ENCODE measurements at places on chromosomes 7 and 10.
A peak's percentile ranks its signal among the peaks of the same experiment; 100 is the strongest.

GRCh38 chr7:51311166-51311565 lies 5.4 kb downstream of the COBL start:
- H3K27me3 ChIP-seq = no peaks in the 10 kb centered on the region
- no peak overlapping the region for H3K27ac ChIP-seq
- no peak for DNase-seq
- peaks cover 21% of the 10 kb centered on the region for H3K36me3 ChIP-seq
- peaks cover 26% of the 10 kb centered on the region for H3K4me1 ChIP-seq
- H3K4me3 ChIP-seq = no peak overlapping the region

GRCh38 chr10:30455816-30456215 lies 21.8 kb downstream of the MAP3K8 start:
- no peak overlapping the region for H3K4me3 ChIP-seq
- H3K4me1 ChIP-seq = no peaks in the 10 kb centered on the region
- peaks cover 24% of the 10 kb centered on the region for H3K36me3 ChIP-seq

DNA sequence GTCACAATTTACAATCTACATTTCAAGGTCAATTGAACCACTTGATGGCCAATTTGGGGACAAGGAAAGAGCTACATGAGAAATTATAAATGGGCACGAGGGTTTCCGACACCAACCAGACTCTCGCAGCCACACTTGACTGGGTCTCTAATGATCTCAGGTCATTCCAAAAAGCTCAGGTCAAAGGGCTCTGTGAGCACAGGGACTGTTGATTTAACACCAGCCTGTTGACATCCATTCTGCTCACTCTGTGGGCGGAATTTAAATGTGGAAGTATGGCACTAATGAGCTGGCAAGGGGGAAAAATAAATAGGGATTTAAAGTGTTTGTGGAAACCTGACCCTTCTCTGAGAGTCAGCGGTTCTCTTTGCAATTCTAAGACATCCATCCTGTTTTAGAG lies 810.7 kb upstream of the AUTS2 start:
- no peaks in the 10 kb centered on the region for H3K4me1 ChIP-seq
- H3K4me3 ChIP-seq = no peak overlapping the region
- H3K27me3 ChIP-seq = no peaks in the 10 kb centered on the region
- H3K27ac ChIP-seq = no peak overlapping the region
- no peak for DNase-seq
- H3K36me3 ChIP-seq = peaks cover 6% of the 10 kb centered on the region

DNA sequence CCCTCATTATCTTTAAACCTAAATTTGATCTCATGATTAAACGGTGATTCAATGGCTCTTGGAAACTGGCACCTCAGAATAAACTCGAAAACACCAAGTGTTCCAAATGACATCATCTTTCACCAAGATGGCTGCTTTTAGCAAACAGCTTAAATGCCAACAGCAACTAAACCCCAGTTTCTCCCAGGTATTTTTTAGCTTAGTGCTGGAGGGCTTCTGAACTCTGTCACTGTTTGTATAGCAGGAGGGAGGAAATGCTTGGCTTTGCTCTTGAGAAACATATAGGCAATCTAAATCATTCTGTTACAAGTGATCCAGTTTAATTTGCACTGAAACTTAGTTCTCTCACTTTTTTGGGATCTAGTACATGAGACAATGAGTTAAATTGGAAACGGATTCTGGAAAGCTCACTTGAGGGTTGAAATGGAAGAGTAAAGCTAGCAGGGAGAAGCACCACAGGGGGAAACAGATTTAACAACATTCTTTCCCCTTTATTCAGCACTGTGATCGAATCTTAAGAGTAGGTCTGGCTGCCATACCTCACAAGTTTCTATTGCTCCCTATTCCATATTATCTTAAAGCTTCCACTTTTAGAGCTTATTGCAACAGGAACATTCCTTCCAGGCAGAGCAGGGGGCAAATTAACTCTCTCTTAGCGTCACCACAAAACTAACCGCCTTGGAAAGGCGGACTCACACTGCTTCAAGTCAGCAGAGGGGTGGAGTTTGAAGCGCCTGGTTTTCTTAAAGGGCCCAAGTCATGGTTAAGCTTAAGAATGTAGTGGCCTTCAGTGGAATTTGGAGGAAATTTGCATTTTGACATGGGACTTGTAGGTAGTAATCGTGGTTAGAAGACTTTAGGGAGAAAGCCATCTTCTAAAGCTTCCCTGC lies 1.8 kb upstream of the CCDC6 start:
- H3K4me1 ChIP-seq = peaks cover 44% of the 10 kb centered on the region
- H3K27ac ChIP-seq = peak overlapping the region; percentile 89
- peak overlapping the region; percentile 97 for H3K4me3 ChIP-seq
- peaks cover 42% of the 10 kb centered on the region for H3K36me3 ChIP-seq

DNA sequence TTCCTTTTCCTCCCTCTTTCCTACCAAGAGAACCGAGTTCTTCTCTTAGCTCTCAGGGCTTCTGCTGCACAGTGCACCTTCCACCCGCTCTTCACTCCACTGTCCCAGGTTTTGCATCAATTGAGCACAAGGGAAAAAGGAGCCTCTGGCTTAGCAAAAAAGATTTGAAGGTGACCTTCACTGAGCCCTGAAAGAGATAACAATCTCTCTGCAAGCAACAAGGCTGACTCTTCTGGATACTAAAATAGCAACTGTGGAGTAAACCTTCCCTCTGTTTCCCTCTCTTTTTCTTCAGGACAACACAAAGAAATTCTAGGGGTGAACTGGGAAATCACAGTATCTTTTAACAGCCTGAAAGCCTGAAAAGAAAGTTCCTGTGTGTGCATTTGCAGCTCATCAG lies 354.7 kb upstream of the PODXL start:
- no peak overlapping the region for H3K4me3 ChIP-seq
- H3K27me3 ChIP-seq = peaks cover 76% of the 10 kb centered on the region
- DNase-seq = no peak
- H3K4me1 ChIP-seq = no peaks in the 10 kb centered on the region

GRCh38 chr7:138816650-138817049 lies 18.7 kb upstream of the ATP6V0A4 start:
- no peaks in the 10 kb centered on the region for H3K4me1 ChIP-seq
- H3K36me3 ChIP-seq = no peaks in the 10 kb centered on the region
- DNase-seq = no peak
- no peak overlapping the region for H3K27ac ChIP-seq

- H3K4me1 ChIP-seq = peaks cover 56% of the 10 kb centered on the region
- DNase-seq = no peak
- H3K27me3 ChIP-seq = no peaks in the 10 kb centered on the region
- peak overlapping the region; percentile 95 for H3K27ac ChIP-seq
- peak overlapping the region; percentile 57 for H3K4me3 ChIP-seq
Observed at GRCh38 chr10:61760943-61761824, 98.5 kb downstream of the CABCOCO1 start.

DNA sequence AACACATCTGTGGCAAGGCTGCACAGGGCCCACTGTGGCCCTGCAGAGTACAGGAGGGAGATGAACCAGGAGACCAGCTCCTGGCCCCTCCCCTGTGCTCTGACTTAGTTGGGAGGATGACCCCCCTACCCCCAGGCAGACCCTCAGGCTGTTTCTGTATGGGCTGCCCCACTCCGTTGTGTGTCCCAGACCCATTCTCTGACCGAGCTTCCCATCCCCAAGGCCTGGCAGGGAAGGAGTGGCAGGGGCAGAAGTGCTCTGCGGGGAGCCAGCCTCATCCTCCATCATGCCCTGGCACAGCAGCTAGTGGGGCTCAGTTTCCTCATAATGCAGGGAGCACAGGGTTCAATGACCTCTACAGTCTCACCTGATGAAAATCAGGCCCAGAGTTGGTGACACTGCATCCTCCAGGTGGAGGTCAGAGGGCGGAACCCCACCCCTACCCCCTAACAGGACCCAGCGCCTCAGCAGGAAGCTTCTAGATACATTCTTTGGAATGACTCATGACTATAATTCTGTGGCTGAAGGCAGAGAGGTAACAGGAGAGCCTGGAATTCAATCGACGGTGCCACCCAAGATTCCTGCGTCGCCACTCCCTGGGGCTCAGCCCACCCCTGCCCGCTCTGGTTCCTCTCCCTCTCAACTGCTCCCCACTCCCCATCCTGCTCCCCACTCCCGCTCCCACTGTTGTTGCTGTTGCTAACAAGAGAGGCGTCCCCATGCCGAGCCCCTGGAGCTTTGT lies 18.2 kb downstream of the PODXL start:
- no peak overlapping the region for H3K4me3 ChIP-seq
- no peak overlapping the region for H3K27ac ChIP-seq
- H3K4me1 ChIP-seq = peaks cover 12% of the 10 kb centered on the region
- peak; percentile 58 for DNase-seq

GRCh38 chr10:17510242-17510908 lies 56.0 kb upstream of the ST8SIA6 start:
- H3K27ac ChIP-seq = no peak overlapping the region
- no peaks in the 10 kb centered on the region for H3K27me3 ChIP-seq
- no peak for DNase-seq
- H3K36me3 ChIP-seq = no peaks in the 10 kb centered on the region

GRCh38 chr7:919924-920341 lies 34.5 kb downstream of the ADAP1 start:
- H3K27ac ChIP-seq = no peak overlapping the region
- DNase-seq = no peak
- H3K27me3 ChIP-seq = no peaks in the 10 kb centered on the region

- no peak for DNase-seq
- no peak overlapping the region for H3K4me3 ChIP-seq
Observed at GRCh38 chr7:101633511-101633910, 4.4 kb upstream of the MYL10 start.

DNA sequence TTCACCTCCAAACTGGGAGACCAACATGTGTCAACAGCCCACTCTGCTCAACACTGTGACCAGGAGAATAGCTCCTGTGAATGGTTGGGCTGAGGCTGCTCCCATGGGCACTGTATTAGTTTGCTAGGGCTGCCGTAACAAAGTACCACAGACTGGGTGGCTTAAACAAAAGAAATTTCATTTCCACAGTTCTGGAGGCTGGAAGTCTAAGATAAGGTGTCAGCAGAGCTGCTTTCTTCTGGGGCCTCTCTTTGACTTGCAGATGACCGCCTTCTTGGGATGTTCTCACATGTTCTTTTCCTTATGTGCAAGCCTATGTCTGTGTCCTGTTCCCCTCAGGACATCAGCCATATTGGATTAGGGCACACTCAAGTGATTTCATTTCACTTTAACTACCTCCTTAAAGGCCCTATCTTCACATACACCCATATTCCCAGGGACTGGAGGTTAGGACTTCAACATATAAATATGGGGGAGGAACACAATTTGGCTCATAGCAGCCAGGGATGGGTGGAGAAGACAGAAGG lies 90.3 kb downstream of the CPED1 start:
- H3K36me3 ChIP-seq = no peaks in the 10 kb centered on the region
- DNase-seq = no peak
- H3K27me3 ChIP-seq = no peaks in the 10 kb centered on the region
- peaks cover 37% of the 10 kb centered on the region for H3K4me1 ChIP-seq
- no peak overlapping the region for H3K27ac ChIP-seq
- H3K4me3 ChIP-seq = no peak overlapping the region

- peaks cover 3% of the 10 kb centered on the region for H3K36me3 ChIP-seq
- no peak for DNase-seq
- H3K4me1 ChIP-seq = no peaks in the 10 kb centered on the region
- no peaks in the 10 kb centered on the region for H3K27me3 ChIP-seq
- no peak overlapping the region for H3K4me3 ChIP-seq
- no peak overlapping the region for H3K27ac ChIP-seq
Observed at GRCh38 chr7:133911724-133912123, 215.4 kb upstream of the LRGUK start.

DNA sequence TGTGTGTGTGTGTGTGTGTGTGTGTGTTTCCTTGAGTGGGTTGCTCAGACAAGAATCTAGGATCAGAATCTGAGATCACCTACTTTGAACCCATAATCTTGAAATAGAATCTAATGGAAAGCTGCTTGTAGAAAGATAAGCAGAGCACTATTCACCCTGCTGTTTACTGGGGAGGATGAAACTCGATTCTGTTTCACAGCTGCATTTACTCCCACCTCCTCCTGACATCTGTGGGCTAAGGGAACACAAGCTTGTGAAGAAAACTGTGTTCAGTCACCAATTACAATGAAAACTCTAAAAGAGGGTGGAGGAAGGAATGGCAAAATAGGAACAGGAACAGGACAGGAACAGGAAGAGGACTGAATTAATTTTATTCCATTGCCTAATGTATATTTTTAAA lies 269.5 kb downstream of the TSPAN12 start:
- no peak overlapping the region for H3K27ac ChIP-seq
- no peaks in the 10 kb centered on the region for H3K27me3 ChIP-seq
- H3K36me3 ChIP-seq = no peaks in the 10 kb centered on the region
- no peak for DNase-seq

GRCh38 chr10:131695496-131696165 lies 205.2 kb upstream of the PPP2R2D start:
- no peak overlapping the region for H3K27ac ChIP-seq
- no peaks in the 10 kb centered on the region for H3K4me1 ChIP-seq
- no peak overlapping the region for H3K4me3 ChIP-seq
- no peaks in the 10 kb centered on the region for H3K36me3 ChIP-seq
- H3K27me3 ChIP-seq = peaks cover 24% of the 10 kb centered on the region

- H3K4me1 ChIP-seq = peaks cover 57% of the 10 kb centered on the region
- no peak overlapping the region for H3K27ac ChIP-seq
- no peak overlapping the region for H3K4me3 ChIP-seq
- no peaks in the 10 kb centered on the region for H3K27me3 ChIP-seq
Observed at GRCh38 chr7:20388084-20388483, 57.4 kb downstream of the ITGB8 start.

- no peaks in the 10 kb centered on the region for H3K36me3 ChIP-seq
- peaks cover 9% of the 10 kb centered on the region for H3K4me1 ChIP-seq
Observed at GRCh38 chr10:46251857-46252847, 34.6 kb upstream of the ANTXRL start.

DNA sequence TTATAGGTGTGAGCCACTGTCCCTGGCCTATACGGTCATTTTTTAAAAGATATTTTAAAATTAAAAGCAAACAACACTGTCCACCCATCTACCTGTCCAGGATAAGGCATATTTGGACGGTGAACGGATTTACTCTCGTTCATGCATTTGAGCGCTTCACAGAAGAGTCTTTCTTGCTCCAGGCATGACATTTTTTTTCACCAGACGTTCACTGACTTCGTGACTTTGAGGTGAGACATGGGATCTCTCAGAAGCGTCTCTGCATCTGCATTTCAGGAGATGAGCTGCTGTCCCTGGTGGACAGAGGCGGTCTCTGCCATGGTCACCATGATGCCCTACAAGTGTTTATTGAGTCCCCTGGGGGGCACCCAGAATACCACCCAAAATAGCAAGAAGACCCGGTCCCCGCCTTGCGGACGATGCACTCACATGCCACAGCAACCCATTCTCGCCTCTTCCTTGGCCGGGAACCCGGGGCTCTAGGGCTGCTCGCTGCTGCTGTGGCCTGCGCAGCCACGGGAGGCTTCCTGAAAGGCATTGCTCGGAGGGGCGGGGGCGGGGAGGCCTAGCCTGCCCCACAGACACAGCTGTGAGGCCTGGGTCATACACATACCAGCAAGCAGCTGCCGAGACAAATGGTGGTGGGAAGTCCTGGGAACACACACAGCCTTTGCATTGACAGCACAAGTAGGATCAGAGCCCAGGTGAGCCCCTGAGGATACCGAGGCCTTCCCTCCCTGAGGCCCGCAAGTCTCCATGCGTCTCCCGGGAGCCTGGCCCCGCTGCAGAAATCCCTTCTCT lies 84.4 kb downstream of the RGS10 start:
- no peak overlapping the region for H3K27ac ChIP-seq
- DNase-seq = no peak
- no peaks in the 10 kb centered on the region for H3K27me3 ChIP-seq

Measured in Calu3 (cell line).